ENCODE measurements at places on chromosomes 13 and 19. TPM values are rescaled to one million over a fixed set of nuclear protein-coding genes. Genes with fewer than 3 reads are reported as not detected.

- DNase-seq = no peak
These were observed 61.6 kb downstream of the ALOX5AP start for GRCh38 chr13:30796631-30797601.

SPIB gene
- not detected for total RNA-seq

GRCh38 chr19:35253316-35254286 lies 4.8 kb downstream of the LSR start:
- DNase-seq = no peak

GRCh38 chr13:112959206-112959605 lies 9.8 kb upstream of the MCF2L start:
- DNase-seq = no peak

MYO9B gene
- total RNA-seq = 94.6 TPM

ZNF541 gene
- not detected for total RNA-seq

DNA sequence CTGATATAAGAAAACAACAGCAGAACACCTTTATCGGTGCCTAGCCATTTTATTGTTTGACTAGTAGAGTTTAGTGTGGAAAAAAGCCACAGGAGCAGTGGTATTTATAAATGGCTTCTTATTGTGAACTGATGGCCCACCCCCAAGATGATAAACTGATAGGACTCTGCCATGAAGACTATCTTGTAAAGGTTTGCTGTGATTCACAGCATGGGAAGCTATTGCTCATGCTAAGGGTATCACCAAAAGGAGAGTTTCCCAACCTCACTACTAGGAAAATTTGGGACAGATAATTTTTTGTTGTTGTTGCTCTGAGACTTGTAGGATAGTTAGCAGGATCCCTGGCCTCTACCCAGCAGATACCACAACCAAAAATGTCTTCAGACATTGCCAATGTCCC lies 12.0 kb upstream of the SLC7A1 start:
- no peak for DNase-seq

- no peak for DNase-seq
These were observed 108.2 kb downstream of the KCNRG start for GRCh38 chr13:50123515-50123861.

ANKLE1 gene
- 0.57 TPM for total RNA-seq

DNA sequence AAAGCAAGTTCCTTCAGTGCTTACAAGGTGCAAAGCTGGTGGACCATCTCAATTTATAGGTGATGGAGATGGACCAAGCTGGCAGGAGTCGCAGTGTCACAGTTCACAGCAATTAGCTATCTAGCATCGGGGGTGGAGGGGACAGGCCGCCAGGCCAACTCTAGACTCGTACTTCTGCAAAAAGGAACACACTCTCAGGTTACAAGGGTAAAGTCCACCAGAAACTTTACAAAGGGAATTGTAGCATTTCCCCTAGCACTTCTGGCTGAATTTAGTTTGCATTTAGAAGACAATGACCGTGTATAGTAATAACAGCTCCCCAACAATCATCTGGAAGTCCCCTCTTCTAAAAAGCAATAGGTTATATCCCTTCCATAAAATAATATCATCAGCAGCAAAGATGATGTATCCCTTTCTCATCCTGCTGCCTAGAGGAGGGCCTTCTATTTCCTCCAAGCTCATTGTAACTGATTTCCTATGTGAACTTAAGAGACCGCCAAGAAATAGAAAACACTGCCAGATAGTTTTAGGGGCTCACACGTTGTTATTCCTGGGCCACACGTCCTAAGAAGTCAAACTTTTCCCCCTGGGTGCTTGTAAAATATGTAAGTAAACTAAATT lies 8.5 kb upstream of the DOCK9 start:
- no peak for DNase-seq

PPM1N gene
- total RNA-seq = not detected

DNA sequence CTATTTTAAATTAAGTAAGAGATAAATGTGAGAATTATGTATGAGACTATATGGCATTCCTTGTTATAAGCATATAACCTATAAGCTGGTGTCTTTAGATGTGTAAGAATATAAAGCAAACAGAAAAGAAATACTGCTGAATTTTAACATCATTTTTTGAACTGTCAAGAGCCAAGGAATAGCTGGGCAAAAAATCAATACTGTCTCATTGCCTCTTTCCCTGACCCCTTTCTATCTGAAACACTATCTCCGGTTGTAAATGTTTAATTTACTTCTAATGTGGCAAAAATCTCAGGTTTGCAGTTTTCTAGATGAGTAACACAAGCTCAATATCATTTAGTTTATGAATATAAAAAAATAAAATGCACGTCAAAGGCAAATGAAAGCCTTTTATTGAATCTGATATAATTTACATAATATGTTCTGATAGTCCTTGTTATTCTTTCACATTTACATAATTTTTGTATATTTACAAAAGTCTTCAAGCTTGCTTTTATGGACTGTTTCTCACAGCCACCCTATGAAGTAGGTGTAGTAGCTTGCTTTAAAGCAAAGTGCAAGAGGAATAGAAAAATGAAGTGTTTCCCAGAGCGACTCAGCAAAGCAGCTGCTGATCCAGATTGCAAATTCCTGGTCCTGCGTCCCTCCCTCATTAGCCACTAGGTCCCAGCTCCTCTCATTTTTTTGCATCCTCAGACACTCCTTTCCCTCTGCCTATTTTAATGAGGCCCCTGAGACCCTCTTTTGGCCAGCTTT lies 188.2 kb upstream of the RFC3 start:
- no peak for DNase-seq

- no peak for DNase-seq
These were observed 92.7 kb downstream of the COL4A2 start for GRCh38 chr13:110399801-110400200.

GRCh38 chr19:1173159-1173844 lies 766 bp downstream of the SBNO2 start:
- no peak for DNase-seq

MED26 gene
- 8.8 TPM for total RNA-seq

DNA sequence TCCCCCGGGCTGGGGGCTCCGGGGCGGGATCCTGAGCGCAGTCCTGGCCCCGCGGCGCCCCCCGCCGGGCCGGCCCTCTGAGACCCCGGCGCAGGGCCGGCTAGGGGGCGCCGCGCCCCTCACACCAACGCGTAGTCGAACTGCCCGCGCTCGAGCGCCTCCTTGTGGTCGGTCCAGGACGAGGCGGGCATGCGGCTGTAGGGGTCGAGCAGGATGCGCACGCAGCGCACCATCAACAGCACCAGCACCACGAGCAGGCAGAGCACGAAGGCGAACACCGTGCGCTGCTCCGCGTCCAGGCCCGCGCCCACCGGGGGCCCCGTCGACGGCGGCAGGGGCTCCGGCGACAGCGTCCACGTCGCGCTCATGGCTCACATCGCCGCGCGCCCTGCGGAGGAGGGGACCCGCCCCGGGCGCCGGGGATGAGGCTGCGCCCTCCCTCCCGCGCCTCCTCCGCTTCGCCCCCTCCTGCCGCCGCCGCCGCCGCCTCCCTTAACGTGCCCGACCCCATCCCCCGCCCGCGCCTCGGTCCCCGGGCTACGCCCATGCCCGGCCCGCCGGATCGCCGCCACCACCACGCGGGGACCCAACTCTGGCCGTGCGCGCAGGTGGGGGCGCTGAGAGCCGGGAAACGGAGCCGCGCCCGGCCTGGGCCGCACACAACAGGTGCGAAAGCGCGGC lies 624 bp downstream of the CTXN1 start:
- peak; percentile 90 for DNase-seq

DNA sequence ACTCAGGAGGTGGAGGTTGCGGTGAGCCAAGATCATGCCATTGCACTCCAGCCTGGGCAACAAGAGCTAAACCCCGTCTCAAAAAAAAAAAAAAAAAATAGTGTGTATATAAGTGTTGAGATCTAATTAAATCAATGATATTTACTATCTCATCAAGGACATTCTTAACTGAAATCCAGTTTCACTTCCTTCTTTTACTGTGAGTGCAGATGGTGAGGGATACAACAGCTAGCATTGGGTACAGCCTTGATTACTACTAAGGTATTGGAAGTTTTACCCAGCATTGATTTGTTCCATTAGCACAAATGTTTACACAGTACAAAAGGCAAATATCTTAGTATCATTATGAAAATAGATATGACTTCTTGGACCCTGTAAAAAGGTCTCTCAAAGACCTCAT lies 546.6 kb downstream of the KCTD12 start:
- no peak for DNase-seq

GRCh38 chr13:59103004-59103768 lies 1060.5 kb downstream of the DIAPH3 start:
- DNase-seq = no peak

DNA sequence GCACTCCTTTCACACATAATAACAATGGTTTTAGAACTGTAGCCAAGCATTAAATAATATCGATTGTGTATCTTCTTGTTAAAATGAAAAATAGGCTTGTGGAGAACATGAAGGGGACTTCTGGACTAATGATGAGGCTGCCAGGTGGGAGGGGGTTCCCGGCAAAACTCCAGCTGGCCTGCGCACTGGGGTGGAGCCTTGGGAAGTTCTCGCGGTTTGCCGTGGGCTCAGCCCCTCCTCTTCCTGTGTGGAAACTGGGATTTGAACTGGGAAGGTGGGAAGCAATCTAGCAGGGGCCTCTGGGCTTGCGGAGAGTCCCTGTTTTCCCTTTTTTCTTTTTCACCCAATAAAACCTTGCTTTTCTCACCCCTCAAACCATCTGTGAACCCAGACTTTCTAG lies 113.7 kb upstream of the SLITRK1 start:
- DNase-seq = no peak

- DNase-seq = no peak
These were observed 848.1 kb downstream of the SLITRK6 start for GRCh38 chr13:84951128-84951527.

DNA sequence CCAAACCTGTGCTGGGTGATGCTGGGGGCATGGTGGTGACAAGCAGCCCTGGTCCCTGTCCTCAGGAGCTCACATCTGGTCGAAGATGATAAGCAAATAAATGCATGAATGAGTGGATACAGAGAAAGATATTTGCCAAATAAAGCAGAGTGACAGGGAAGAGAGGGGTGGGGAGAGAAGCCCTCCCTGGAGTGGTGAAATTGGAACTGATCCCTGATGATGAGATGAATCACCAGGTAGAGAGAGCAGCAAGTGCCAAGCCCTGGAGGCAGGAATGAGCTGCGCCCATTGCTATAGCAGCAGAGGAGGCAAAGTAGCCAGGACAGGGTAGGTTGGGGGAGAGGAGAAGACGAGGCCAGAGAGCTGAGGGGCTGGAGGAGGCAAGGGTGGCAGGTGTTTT lies 13.7 kb downstream of the FXYD5 start:
- no peak for DNase-seq

- no peak for DNase-seq
These were observed 8.2 kb downstream of the ZNF805 start for GRCh38 chr19:57248646-57249045.
